ENCODE measurements at places on chromosomes 11 and 22. TPM values are rescaled to one million over a fixed set of nuclear protein-coding genes. Genes with fewer than 3 reads are reported as not detected.

MMP8 gene
- not detected for total RNA-seq

SYCE3 gene
- not detected for total RNA-seq

OR6T1 gene
- total RNA-seq = not detected

CASP1 gene
- total RNA-seq = 19.5 TPM

MAP6 gene
- total RNA-seq = 3.1 TPM

APOA5 gene
- total RNA-seq = not detected

CSKMT gene
- 14.8 TPM for total RNA-seq

SSTR3 gene
- total RNA-seq = not detected

KRTAP5-2 gene
- total RNA-seq = 15.1 TPM

CALCA gene
- total RNA-seq = not detected

TNNI2 gene
- total RNA-seq = 17.7 TPM

KCNJ11 gene
- 20.5 TPM for total RNA-seq

KRTAP5-8 gene
- total RNA-seq = not detected

BET1L gene
- total RNA-seq = 33.3 TPM

MYOD1 gene
- not detected for total RNA-seq

CECR2 gene
- total RNA-seq = 1.8 TPM

CDC42BPG gene
- total RNA-seq = 54.1 TPM

OR5J2 gene
- not detected for total RNA-seq
